Daoy (cell line): ENCODE measurements at places on chromosomes 13 and 19.

- DNase-seq = no peak
These were observed 278.4 kb upstream of the DACH1 start for GRCh38 chr13:72145383-72145782.

GRCh38 chr13:60047918-60048317 lies 115.8 kb downstream of the DIAPH3 start:
- DNase-seq = no peak

GRCh38 chr19:50460161-50460765 lies 16.0 kb upstream of the EMC10 start:
- DNase-seq = peak; percentile 70

DNA sequence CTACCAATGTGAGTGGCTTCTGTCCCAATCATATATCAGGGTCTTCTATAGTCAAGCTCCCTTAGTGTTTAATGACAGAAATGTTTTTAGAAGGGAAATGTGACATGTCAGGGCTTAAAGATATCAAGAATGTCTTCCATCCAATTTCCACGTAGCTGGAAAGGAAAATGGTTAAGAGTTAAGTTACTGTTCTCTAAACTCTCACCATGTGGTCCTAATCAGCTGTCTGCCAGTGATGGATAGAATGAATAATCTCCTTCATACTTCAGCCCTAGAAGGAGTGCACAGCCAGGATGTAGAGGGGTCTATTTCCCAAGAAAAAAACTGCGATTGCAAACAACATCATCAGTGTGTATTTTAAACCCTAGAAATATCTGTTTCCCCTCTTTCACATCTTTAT lies 36.3 kb downstream of the FLT1 start:
- no peak for DNase-seq

DNA sequence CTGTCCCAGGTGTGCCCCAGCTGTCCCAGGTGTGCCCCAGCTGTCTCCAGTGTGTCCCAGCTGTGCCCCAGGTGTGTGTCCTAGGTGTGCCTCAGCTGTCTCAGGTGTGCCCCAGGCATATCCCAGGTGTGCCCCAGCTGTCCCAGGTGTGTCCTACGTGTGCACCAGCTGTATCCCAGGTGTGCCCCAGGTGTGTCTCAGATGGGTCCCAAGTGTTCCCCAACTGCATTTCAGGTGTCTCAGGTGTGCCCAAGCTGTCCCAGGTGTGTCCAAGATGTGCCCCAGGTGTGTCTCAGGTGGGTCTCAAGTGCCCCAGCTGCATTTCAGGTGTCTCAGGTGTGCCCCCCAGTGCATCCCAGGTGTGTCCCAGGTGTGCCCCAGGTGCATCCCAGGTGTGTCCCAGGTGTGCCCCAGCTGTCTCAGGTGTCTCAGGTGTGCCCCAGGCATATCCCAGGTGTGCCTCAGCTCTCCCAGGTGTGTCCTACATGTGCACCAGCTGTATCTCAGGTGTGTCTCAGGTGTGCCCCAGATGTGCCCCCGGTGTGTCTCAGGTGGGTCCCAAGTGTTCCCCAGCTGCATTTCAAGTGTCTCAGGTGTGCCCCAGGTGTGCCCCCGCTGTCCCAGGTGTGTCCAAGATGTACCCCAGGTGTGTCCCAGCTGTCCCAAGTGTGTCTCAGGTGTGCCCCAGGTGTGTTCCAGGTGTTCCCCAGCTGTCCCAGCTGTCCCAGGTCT lies 1.3 kb upstream of the GRK1 start:
- DNase-seq = no peak

GRCh38 chr19:2426611-2427428 lies 566 bp downstream of the TIMM13 start:
- DNase-seq = peak; percentile 69

GRCh38 chr13:96020155-96020575 lies 33.0 kb downstream of the UGGT2 start:
- peak; percentile 33 for DNase-seq

GRCh38 chr13:23025864-23026608 lies 154.7 kb upstream of the SGCG start:
- DNase-seq = no peak

GRCh38 chr13:82439159-82439904 lies 1442.9 kb downstream of the SLITRK1 start:
- DNase-seq = no peak

- no peak for DNase-seq
These were observed 1525.0 kb upstream of the MIR17HG start for GRCh38 chr13:89822467-89822866.

DNA sequence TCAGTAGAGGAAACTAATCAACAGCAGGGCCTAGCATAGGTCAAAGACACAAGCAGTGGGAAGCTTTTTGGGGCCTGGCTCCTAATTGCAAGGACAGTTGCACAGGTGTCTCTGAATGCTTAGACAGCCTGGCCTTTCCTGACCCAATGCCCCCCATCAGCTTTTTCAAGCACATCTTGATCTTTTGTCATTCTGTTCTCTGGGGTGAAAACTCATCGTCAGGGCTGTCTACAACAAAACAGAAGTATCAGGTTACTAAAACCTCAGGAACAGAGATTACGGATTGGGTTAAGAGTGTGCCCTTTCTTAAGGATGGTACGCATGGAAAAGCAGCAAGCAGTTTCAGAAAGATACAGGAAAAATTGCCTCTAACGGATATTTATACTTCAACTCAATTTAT lies 8.3 kb upstream of the ZNF254 start:
- no peak for DNase-seq

DNA sequence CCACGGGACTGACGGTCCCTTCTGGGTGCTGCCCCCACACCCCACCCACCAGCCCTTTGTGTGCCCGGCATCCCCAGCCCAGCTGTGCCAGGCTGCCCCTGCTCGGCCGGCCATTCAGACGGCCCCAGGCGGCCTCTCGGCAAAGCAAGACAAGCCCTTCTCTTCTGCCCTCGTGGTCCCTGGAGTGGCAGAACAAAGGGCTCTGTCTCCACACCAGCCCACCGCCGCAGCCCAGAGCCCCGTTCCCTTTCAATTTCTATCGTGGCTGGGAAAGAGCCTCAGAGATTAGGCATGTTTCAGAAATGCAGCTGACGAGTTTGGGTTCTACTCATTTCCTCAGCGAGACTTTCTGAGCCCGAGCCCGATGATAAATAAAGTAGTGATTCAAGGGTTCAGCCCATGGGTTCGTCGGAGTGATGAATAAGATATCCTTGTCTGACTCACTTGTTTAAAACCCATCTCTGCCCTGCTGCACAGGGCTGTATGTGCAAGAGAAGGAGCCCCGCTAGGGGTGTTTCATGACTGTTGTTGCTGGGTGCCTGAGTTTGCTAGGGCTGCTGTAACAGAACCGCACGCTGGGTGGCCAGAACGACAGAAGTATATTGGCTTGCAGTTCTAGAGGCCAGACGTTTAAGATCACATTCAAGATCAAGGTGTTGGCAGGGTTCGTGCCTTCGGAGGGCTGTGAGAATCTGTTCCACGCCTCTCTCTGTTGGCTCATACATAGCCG lies 4.3 kb downstream of the MYO9B start:
- peak; percentile 96 for DNase-seq

DNA sequence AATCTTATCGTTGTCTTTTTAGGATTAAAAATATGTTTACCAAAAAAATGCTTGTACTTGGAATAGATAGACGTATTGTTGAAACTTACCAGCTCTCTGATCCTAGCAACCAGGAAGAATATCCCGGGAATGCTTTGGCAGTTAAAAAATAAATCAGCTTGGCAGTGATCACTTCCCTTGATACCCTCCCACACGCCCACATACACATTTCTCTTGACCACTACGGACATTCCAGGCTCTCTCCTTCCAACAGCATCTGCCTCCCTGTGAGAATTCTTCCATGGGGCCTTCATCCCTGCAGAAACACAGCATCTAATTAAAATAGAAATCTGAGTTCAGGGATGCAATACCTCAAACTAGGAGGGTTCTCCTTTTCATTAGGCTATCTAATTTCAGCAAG lies 57.9 kb downstream of the THSD1 start:
- peak; percentile 84 for DNase-seq

- no peak for DNase-seq
These were observed 1575.5 kb upstream of the SPRY2 start for GRCh38 chr13:81916461-81916860.

DNA sequence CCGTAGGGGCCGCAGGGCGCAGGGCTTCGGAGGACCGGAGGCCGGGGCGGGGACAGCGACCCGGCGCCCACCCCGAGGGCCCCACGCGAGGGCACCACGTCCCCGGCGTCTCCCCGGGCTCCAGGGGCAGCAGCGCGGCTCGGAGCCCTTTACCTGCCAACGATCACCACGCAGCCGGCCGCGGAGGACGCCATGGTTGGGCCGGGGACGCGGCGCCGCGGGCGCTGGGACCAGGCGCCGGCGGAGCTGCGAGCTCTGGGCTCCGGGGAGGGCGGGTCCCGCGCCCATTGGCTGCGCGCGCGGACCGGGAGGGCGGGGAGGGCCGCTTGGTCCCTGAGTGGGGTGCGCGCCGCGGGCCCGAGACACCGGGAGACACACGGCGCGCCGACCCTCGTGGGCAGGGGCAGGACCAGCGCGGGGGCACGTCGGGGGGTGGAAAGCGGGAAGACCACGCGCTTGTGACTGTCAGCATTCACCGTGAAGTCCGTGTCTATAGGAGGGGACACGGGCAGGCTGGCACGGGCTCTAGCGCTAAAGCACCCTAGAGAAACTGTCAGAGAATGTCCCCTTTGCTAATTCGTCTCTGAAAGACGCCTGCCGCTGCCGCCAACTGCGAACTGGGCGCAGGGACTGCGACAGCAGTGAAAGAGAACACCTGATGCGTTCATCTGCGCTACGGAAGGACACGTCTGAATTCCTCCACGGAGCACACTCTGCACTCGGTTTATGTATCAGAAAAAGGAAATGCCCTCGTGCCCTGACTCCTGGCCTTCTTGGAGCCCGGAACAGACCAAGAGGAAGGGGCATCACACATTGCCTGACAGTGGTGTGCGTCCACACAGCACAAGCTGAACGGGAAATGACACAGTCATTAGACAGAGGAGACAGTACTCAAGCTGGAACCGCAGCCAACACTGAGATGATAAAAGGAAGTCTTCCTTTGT lies at the start of gene CRYL1:
TSS of gene CRYL1 (minus strand) at position 257 of the 944 bp plus-strand sequence. CDS start at position 194, 63 bp downstream.
- DNase-seq = peak; percentile 73

GRCh38 chr13:96388598-96388997 lies 298.7 kb downstream of the HS6ST3 start:
- DNase-seq = no peak

- peak; percentile 85 for DNase-seq
These were observed 545 bp downstream of the RAD23A start for GRCh38 chr19:12946092-12946721.

DNA sequence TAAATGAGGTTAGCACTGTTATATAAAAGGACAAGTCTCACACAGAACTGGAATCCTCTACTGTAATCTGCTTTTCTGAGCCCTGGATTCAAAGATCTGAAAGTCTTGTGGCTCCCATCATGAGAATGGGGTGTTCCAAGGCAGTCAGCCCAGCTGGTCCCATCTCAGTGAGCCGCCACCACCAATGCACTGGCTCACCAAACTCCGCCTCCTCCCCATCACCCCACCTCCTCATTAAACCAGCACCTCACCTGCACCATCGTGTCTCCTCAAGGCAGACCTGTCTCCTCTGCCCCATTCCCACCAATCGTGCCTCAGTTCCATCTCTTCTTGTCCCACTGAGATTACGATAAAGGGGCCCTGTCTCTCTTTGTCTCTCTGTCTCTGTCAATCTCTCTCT lies 166.7 kb downstream of the USP12 start:
- no peak for DNase-seq
